Smooth muscle cell of bladder (primary cell): ENCODE measurements at places on chromosomes 5 and 9. TPM values are rescaled to one million over a fixed set of nuclear protein-coding genes. Genes with fewer than 3 reads are reported as not detected.

Gene HAVCR2
- under 0.01 and 0.09 TPM in 2 replicates for total RNA-seq

Gene PCDHGB3
- total RNA-seq, result 5.3 and 5.4 TPM in 2 replicates

Gene CCL27
- not detected in 2 replicates for total RNA-seq

Gene FAM78A
- 0.43 and 0.55 TPM in 2 replicates for total RNA-seq

Gene PCDHA5
- total RNA-seq, result under 0.01 and 0.09 TPM in 2 replicates

Gene ANKRD20A1
- total RNA-seq, result under 0.01 and 0.14 TPM in 2 replicates

Gene SLC36A3
- total RNA-seq, result not detected in 2 replicates

Gene GPR150
- total RNA-seq, result 0.28 TPM in 2 replicates

Gene SLC22A4
- 0.83 and 1.00 TPM in 2 replicates for total RNA-seq

Gene SLC36A2
- not detected in 2 replicates for total RNA-seq
